ENCODE measurements at places on chromosomes 13 and 19.

- no peak for DNase-seq
Observed at GRCh38 chr13:78309497-78310180, 293.7 kb downstream of the POU4F1 start.

DNA sequence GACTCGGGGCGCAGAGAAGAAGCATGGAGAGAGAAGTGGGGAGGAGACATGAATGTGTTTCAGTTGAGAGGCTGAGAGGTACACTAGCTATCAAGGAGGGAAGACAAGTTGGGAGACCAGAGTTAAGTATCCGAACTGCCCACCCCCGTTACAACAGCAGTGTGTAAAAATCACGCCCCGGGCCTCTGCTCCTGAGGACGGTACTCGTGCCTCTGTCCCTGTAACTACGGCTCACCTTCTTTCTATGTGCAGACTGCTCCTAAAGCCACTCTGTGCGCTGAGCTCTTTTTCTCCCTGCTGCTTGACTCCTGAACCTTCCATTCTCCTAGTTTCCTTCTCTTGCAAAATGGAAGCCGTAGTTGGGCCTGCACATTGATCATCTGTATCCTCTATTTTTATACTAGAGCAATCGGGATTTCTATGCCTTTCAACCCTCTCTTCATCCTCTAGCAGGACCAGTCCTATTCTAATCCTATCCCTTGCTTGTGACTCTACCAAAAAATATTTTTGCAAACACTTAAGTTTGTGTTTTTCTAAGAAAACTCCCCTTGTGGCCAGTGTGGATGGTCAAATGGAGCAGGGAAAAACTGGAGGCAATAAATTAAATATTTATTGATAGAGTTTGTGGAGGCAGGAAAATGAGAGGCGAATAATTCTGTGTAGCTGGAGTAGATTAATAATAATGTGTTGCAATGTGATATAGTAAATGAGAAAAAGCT lies 569 bp downstream of the POLR1D start:
- DNase-seq, result no peak

- no peak for DNase-seq
Observed at GRCh38 chr13:109983447-109983846, 197.1 kb upstream of the IRS2 start.

- DNase-seq, result no peak
Observed at GRCh38 chr19:16737911-16738310, 18.3 kb downstream of the NWD1 start.

GRCh38 chr19:38285567-38285966 lies 18.5 kb upstream of the C19orf33 start:
- no peak for DNase-seq

- DNase-seq, result no peak
Observed at GRCh38 chr13:27006519-27007161, 165.0 kb downstream of the USP12 start.

GRCh38 chr13:49791315-49791710 lies 1.2 kb downstream of the KPNA3 start:
- DNase-seq, result no peak

Measured in stimulated activated CD4-positive, alpha-beta T cell treated with anti-CD3 and anti-CD28 coated beads, Interleukin-1b, Interleukin-23, amount 100 ng/mL, for 24 hours (primary cell).